ENCODE measurements at places on chromosomes 6 and 20. TPM values are rescaled to one million over a fixed set of nuclear protein-coding genes. Genes with fewer than 3 reads are reported as not detected.

Gene NKX2-2
- not detected for polyA plus RNA-seq

Gene TTK
- polyA plus RNA-seq = 5.7 TPM

DNA sequence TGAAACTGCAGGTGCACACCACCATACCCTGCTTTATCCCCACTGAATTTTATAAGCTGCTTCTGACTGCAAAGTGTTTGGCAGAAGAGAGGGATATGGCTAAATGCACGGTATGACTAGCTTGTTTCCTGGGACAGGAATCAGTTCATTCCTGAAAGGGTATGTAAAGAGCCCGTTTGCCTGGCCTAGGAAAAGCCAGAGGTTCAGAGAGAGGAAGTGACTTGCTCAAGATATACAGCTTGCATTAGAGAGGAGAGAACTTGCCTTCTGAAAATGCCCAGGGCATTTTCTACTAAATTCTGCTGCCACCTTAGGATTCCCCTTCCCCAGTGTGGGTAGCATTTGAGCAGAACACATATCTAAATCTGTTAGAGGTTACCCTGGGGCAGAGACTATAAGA is 683 bp upstream of the GCNT2 start:
- DNase-seq = no peak

DNA sequence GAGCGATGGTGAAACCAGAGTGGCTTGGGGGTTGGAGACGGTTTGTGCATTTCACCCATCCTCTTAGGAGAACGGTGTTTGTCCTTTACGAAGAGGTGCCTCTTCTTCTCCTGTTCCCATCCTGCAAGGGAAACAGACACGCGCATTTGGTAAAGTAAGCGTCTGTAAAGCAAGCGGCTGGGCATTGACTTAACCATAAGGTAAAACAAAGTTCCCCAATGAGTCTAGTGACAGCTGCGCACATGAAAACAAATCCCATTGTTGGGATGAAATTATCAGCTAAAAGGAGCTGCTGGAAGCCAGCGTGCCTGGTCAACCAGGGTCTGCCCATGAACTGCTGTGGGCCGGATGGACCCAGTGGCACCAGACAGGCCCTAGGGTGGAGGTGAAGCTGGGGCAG is 5.8 kb downstream of the BHLHE23 start:
- no peak for DNase-seq

GRCh38 chr20:2135013-2135412 is 33.4 kb downstream of the STK35 start:
- DNase-seq = no peak
